ENCODE measurements at places on chromosomes 6 and 20.

GRCh38 chr20:51772236-51772635 lies 4.0 kb upstream of the ATP9A start:
- no peak for DNase-seq

GRCh38 chr6:34341481-34341971 lies 50.9 kb downstream of the NUDT3 start:
- DNase-seq: no peak

- no peak for DNase-seq
Measured at GRCh38 chr6:56055081-56055704, 179.8 kb upstream of the BMP5 start.

DNA sequence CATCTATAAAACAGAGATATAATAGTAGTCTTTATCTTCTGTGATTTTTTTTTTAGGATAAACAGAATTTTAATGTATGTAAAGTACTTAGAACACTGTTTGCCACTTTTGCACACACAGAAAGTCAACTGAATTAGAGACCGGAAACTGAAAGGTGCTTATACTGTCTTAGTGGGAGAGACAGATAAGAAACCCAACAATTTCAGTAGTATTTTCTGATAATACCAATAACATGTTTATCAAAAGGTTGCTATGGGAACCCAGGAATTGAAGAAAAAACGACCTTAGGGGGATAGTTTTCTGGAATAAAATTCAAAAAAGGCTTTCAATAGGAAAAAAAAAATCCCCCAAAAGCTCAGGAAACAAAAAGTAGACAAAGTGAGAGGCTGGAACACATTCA lies 138.6 kb downstream of the BCKDHB start:
- DNase-seq: no peak

- peak; percentile 14 for DNase-seq
Measured at GRCh38 chr6:39280247-39280731, 33.9 kb downstream of the KCNK17 start.

DNA sequence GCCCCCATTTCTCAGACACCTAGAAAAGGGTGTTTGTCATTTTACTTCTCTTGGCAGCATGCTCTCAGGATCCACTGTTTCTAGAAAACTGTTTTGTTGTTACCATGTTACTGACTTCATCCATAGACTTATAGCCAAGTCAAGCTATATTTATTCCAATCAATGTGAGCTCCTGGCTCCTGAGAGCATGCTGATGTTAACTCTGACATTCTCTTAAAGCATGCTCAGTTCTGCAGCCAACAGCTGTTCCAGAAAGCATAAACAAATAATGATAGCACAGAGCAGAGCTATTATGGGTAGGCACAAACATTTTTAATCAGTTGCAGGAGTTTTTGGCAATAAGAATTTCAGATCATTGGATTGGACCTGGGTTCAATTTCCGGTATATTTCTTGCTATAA lies 92.4 kb upstream of the CEP85L start:
- DNase-seq: no peak

GRCh38 chr6:49692534-49692933 lies 20.8 kb downstream of the CRISP2 start:
- DNase-seq: no peak

- no peak for DNase-seq
Measured at GRCh38 chr6:13545885-13546284, 28.5 kb upstream of the SIRT5 start.

GRCh38 chr6:92684386-92684785 lies 735.0 kb downstream of the EPHA7 start:
- DNase-seq: no peak

DNA sequence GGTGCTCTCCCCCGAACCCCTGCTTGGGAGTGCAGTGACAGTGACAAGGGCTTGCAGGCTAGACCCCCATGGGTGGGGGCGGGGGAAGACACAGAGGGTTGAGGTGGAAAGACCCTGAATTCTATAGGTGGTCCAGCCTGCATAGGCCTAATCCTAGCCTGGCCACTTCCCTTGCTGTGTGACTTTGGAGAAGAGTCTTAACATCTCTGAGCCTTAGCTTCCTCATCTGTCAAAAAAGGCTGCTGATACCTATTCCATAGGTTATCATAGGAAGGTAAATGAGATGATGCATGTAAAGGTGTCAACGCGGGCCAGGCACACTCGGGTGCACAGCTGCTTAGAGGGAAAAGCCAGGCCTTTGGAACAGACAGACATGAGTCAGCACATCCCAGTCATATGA lies 15.8 kb downstream of the BPIFB4 start:
- no peak for DNase-seq

DNA sequence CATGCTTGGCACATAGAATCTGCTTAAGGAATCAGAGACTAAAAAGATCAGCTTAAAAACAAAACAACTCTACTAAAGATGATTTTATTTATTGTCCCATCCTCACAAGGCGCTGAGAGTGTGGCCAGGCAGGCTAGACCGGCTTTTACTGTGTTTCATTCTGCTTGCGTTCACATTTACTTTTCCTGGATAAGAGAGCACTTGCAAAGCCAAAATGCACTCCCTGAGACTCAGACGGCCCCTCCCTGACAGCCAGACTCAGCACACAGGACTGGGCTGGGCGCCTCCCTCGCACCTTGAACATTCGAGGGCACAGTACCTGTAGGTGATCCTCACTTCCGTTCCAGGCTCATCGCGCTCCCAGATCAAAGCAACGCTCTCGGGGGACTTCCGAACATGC lies 10.2 kb downstream of the ACSS1 start:
- no peak for DNase-seq

DNA sequence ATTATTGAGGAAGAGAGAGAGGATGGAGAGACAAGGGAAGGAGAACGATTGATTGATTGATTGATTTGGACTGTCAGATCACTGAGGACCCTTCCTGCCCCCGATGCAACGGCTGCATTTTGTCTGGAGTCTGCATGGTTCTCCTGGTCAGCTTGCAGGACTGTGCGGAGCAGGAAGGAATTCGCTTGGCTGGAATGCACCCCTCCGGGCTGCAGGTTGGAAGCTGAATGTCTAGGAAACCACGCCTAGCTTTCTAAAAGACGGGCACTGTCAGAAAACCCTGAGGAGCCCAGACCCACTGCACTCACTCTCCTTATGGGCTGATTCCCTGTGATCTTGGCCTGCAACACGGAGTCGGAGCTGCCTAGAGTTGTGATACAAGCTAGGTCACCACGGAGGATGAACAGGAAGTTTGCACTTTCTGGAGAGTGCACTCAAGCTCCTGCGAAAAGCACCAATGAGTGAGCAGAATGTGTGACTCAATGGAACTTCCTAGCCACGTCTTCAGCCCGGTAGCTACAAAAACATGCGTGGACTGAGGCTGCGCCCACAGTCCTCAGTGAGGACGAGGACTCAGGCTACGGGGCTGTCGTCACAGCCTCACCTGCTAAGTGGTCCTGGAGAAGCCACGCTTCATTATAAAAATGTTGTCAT lies 14.4 kb downstream of the DACT2 start:
- no peak for DNase-seq

DNA sequence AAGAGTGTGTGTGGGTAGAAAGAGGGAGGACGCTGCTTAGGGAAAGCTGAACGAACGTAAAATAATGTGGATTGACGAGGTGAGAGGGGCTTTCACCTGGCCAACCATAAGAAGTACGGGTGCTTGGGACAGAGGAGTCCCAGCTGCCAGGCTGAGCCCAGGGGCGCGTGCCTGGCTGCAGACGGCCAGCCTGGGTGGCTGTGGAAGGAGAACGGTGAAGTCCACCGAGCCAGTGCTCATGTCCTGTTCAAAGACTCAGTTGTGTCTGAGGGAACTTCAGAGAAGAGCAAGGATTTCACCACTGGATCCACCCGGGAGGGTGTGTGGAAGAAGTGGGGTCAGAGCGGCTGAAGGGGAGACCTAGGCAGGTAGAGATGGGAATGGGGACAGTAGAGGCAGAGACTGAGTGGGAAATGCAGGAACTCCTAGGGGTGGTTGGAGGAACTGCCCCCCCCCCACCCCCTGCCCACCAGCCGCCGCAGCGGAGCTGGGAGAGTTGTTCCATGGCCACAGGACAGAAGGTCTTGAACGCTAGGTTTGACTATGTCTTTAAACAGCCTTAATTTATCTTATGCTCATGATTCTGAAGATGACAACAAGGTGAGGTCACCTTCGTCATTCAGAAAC lies 68.1 kb upstream of the TBXT start:
- DNase-seq: no peak

- no peak for DNase-seq
Measured at GRCh38 chr6:115717472-115717871, 343.2 kb downstream of the FRK start.

DNA sequence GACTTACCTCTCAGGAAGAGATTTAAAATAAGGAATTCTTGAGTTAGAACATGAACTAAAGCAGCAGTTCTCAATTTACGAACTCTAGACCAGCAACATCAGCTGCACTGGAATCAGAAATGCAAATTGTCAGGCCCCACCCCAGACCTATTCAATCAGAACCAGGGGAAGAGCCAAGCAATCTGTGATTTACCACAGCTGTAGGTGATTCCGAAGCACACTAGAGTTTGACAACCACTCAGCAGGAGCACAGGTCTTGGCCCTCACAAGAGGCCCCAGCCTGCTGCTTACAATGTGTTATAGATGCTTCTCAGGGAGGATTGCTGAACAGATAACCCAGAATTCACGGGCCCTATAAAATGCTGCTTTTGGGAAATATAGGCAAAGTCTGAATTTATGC lies 279.2 kb downstream of the PTPRK start:
- DNase-seq: no peak

GRCh38 chr6:83151114-83151513 lies 42.0 kb downstream of the PGM3 start:
- no peak for DNase-seq

GRCh38 chr6:125104425-125104824 lies 49.1 kb upstream of the TPD52L1 start:
- no peak for DNase-seq

GRCh38 chr6:170452767-170453545 lies 100.2 kb downstream of the PSMB1 start:
- no peak for DNase-seq

GRCh38 chr6:7131390-7131789 lies 23.6 kb downstream of the RREB1 start:
- DNase-seq: no peak

GRCh38 chr20:7792150-7792869 lies 147.9 kb downstream of the HAO1 start:
- no peak for DNase-seq

- DNase-seq: peak; percentile 81
Measured at GRCh38 chr6:139996253-139996834, 621.9 kb upstream of the CITED2 start.

- DNase-seq: no peak
Measured at GRCh38 chr6:68024570-68025269, 610.4 kb upstream of the ADGRB3 start.

DNA sequence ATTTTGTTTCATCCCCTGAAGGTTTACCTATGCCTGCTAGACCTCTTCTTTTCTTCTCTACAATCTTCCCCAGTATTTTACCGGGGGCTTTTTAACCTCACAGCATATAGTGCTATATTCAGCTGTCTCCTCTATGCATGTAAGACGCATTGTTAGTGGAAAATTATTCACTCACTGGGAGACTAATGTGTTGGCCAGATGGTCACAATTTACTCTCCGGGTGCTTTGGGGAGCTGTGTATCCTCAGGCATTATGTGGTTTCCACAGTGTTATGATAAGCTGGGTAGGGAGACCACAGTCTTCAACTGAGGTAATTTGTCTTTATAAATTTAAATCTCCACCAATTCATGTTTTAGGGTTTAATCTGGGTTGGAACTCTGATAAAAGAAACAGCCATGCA lies 553.8 kb upstream of the PTCHD4 start:
- DNase-seq: no peak

DNA sequence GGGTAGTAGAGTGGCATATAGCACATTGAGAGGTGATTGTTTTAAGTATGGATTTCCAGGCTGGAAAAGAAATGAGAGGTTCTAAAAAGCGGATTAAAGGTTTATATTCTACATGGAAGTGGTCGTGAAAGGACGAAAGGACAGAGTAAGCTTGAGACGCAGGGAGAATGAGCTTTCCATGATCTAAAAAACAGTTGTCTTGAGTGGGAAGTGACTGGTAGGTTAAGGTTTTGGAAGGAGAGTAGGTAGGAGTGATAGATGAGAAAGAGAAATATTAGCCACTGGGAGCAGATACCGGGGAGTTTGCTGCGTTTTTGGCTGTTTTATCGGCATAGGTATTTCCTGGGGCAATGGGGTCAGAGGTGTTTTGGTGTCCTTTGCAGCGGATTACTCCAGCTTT lies 750.6 kb upstream of the ADGRB3 start:
- DNase-seq: no peak

- no peak for DNase-seq
Measured at GRCh38 chr6:163252061-163252591, 162.4 kb upstream of the QKI start.

DNA sequence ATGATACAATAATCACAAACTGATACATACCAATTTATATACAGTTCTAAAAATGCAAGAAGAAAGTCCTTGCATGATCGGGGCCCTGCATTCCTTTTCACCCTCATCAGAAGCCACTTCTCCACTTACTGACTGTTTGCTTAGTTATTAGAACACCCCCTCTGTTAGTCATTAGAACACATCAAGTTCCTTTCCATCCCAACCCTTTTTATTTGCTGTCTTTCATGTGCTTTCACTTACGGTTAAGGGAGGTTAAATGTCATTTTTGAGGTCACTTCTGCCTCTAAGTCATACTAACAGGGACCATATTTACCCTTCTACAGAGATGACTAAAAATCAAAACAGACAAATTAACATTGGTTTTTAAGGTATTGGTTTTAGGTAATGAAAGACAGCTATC lies 149.1 kb downstream of the LMBRD1 start:
- no peak for DNase-seq

DNA sequence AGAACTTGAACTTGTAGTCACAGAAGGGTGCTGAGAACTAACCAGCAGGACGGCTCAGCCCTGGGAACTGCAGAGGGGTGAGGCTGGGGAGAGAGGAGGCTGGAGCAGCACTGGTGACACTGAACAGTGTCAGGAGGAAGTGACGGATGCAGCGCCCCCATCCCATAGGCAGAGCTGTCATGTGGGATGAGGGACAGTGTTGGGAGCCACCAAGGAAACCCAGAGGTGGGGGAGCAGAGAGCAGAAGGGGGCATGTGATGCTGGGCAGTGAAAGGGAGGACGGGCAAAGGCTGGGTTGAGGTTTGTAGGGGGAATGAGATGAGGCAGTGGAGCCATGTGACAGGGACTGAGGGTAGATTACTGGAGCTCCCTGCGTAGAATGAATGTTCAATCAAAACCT lies 2.1 kb downstream of the HLA-DPB1 start:
- DNase-seq: no peak

DNA sequence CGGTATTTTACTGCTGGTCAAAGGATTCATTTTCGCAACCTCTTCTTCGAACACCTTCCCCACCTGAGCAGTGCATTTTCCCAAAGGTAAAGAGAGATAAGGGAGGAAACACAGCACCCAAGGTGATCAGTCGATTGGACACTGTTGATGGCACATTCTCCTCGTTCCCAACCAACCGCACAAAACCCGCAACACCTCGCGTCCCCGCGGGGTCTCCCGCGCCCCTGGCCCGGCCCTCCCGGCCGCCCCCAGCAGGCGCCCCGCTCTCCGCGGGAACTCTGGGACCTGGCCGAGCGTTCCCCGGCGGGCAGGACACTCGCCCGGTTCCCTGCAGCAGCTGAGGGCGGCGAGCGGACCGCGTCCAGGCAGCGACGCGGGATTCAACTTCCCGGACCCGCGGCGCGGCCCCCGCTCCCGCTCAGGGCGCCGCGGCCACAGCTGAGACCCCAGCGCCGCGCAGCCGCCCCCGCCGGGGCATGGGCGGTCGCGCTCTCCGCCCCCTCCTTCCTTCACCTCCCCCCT lies 506 bp downstream of the RGS17 start:
- DNase-seq: no peak

- no peak for DNase-seq
Measured at GRCh38 chr6:167136376-167136775, 13.5 kb downstream of the CCR6 start.

Data from RCC 7860 (cell line).